ENCODE measurements at places on chromosomes 2 and 18.

GRCh38 chr2:170815311-170815710, 1.4 kb upstream of the GAD1 start:
- no peak for DNase-seq

- DNase-seq: no peak
Observed at GRCh38 chr2:102003696-102004095, 11.9 kb downstream of the IL1R2 start.

DNA sequence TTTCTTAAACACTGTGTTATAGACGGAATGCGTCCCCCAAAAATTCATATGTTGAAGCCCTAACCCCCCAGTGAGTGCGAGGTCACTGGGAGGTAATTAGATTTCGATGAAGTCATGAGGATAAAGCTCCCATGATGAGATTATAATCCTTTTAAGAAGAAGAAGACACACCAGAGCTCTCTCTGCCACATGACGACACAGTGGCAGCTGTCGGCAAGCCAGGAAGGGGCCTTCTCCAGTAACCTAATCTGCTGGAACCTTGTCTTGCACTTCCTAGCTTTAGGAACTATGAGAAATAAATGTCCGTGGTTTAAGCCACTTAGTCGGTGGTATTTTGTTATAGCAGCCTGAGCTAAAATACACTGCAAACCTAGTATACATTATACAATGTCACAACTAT, 12.3 kb downstream of the TMEM237 start:
- no peak for DNase-seq

DNA sequence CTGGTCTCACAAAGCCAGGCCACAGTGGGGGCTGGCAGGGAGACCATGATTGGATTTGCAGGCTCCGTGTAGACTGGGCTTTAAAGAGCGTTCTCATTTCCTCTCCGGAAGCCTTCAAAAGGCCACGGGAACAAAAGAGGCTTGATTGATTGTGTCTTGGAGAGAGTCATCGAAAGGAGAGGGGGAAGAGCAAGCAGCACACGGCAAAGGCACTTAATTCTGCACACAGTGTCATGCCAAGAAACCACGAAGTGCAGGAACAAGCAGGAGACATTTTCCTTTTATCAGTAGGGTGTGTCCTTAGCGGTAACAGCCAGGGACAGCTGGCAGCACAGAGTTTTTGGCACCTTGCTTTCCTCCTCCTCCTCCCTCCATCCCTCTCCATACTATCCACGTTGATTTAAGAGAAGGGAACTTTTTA, 47.7 kb downstream of the GLI2 start:
- DNase-seq: peak; percentile 27

DNA sequence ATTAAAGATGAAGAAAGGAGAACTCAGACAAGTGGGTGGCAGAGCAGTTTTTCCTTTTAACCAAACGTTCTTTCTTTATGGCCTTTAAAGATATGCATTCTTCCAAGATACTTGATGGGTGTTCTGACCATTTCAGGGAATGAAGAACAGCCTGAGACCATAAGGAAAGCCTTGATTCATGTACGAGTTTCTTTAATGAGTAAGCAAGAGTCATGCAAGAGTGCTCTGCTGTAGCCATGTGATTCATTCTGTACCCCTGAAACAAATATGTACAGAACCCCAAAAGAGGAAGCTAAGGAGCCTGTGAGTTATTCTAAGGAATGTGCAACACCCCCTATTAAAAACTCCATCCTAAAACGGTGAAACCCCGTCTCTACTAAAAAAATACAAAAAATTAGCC, 372.8 kb downstream of the MTX2 start:
- DNase-seq: no peak

DNA sequence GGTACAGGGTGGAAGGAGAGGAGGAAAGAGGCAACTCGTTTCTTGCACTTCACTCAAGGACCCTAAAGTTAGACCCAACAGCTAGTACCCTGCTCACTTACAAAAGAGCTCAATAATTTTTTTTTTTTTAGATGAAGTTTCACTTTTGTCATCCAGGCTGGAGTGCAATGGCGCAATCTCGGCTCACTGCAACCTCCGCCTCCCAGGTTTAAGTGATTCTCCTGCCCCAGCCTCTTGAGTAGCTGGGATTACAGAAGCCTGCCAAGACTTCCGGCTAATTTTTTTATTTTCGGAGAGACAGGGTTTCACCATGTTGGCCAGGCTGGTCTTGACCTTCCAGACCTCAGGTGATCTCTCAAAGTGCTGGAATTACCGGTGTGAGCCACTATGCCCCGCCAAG, 4.1 kb downstream of the ASB3 start:
- no peak for DNase-seq

DNA sequence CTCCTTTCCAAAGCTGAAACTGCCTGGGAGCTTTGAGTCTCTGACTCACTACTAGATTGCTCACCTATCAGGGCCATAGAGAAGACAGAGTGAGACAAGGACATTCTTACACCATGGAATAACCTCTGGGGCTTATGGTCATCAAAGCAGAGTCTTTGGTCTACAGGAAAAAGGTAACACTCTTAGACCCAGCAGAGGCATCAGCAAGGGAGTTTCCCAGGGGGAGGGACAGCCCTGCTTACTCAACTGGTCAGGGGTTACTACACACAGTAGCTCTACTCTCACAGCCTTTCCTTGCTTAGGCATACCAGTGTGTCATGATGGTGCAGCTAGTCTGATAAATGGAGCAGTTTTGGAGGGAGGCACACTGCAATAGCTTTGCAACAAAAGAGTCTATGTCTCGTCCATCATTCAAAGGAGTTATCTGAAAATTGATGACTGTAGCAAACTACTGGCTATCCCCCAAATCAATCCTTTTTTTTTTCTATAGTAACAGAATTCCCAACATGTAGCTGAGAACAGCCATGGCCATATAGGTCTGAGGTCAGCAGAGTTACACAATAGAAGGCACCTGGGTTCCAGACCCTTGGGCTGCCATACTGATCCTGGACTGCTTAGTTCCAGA, 22.4 kb upstream of the CD28 start:
- peak; percentile 90 for DNase-seq

DNA sequence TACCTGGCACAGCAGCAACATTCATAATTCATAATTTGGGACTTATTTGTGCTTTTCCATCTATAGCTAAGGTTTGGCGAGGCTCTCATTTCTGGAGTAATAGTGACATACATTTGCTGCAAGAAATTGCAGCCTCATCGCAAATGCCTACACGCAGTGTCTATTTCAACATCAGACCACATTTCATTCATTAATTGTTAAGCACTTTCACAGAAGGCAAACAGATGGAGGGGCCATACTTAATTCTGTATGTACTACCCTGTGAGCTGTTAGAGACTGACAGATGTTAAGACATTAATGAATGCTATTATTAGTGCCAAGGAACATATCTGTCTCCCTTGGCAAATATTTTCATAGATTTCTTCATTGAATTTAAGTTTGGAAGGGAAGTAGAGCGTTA, 125.7 kb downstream of the UXS1 start:
- no peak for DNase-seq

- no peak for DNase-seq
Observed at GRCh38 chr2:212709280-212709679, 170.7 kb upstream of the ERBB4 start.

- DNase-seq: peak; percentile 95
Observed at GRCh38 chr2:119366649-119367471, at the start of the genes C2orf76 and DBI. C2orf76 (minus strand) TSS chr2:119366834; CDS start chr2:119339959, 26,875 bp downstream. DBI (plus strand) TSS chr2:119366977; CDS start chr2:119367052, 75 bp downstream.

- DNase-seq: no peak
Observed at GRCh38 chr2:102983786-102984185, 222.0 kb downstream of the TMEM182 start.

DNA sequence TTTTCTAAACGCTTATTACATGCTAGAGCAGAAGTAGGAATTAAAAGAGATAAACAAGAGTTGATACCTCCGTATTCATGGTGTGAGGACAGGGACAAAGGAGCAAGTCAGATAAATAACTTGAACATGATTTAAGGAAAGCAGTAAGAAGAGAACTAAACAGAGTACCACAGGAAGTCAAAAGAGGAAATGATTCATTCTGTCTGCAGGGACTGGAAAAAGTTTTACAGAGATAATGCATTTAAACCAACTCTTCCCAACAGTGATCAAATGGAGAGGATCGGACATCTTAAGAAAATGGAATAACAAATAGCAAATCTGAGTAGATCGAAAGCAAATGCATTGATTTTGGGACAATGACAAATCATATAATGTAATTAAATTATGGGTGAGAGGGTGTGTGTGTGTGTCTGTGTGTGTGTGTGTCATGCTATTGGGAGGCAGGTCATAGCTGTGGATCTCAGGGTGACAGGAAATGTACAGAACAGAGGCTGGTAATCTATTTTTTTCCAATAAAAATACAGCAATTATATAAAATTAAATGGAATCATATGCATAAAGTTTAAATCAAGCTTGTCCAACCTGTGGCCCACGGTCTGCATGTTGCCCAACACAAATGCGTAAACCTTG, 113.4 kb downstream of the MC4R start:
- DNase-seq: no peak

DNA sequence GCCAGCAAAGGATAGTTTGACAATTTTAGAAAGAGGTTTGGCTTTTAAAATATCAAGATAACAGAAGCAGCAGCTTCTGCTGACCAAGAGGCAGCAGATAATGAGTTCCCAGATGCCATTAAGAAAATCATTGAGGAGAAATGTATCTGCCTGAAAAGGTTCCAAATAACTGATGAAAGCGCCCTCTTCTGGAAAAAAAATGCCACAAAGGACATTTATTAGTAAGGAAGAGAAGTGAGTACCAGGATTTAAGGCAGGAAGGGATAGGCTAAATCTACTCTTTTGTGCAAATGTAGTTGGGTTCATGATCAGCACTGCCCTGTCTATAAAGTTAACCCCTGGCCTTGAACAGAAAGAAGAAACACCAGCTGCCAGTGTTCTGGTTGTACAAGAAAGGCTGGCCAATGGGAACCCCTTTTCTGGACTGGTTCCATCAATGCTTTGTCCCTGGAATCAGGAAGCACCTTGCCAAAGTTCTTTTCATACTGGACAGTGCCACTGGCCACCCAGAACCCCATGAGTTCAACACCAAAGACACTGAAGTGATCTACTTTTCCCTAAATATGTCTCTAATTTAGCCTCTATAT, 40.6 kb downstream of the DHX57 start:
- peak; percentile 40 for DNase-seq

DNA sequence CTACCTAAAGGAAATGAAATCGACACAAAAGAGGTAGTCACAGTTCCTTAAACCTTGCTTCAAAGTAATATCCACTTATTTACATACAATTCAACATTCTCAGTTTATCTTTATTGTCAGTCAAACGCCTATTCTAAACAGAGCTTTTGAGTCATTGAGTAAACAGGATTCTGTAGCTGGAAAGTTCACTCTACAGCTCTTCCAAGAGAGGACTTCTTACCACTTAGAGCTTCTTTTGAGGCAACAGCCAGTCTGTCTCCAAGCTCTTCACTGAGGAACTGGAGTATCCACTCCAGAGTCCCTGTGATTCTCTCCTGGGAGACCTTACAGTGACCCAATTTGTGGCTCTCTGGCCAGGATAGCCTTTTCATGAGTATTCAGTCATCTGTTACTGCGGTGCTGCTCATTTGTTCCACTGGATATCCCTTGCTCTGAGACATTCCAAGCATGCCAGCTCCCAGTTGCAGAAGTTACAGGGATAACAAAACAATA, 210.9 kb upstream of the OSR1 start:
- no peak for DNase-seq

- peak; percentile 81 for DNase-seq
Observed at GRCh38 chr2:221501210-221501882, 70.8 kb downstream of the EPHA4 start.

DNA sequence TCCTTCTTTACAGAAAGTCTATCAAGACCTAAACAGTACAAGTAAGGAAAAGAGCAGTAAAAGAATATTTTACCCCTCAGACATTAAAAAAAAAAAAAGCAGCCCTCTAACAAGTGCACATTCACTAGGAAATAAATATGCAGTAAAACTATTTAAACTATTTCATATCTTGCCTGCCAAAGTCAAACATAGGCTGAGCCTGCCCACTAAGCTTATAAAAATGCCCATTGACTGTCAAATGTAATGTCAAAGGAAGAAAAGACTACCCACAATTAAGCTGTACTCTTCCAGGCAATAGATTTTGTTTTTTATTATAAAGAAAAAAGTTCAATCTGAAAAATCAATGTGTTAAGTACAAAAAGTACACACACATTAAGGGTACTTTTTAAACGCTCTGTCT, 11.8 kb downstream of the ALS2 start:
- no peak for DNase-seq

GRCh38 chr2:239305222-239305575, 95.6 kb downstream of the HDAC4 start:
- no peak for DNase-seq

DNA sequence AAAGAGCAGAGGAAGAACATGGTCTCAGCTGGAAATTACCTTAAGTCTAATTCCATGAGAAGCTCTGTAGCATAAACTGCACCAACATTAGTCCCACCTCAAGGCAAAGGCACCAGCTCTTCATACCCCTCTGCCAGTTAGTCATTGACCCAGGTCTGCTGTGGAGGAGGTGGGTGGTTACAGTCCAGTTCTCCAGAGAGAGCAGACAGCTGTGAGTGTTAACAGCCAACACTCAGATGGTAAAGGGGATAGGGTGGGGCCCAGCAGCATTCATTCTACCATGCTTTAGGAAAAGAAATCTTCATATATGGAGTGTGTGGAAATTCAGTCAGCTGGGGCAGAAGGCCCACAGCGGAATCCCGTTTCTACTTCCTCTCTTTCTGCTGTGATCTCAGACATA, 159.7 kb upstream of the FBXO11 start:
- no peak for DNase-seq

- no peak for DNase-seq
Observed at GRCh38 chr2:133835821-133836619, 267.8 kb upstream of the NCKAP5 start.

- peak; percentile 6 for DNase-seq
Observed at GRCh38 chr18:49764032-49764431, 49.3 kb downstream of the ACAA2 start.

- no peak for DNase-seq
Observed at GRCh38 chr2:136328207-136328795, 210.4 kb upstream of the CXCR4 start.

DNA sequence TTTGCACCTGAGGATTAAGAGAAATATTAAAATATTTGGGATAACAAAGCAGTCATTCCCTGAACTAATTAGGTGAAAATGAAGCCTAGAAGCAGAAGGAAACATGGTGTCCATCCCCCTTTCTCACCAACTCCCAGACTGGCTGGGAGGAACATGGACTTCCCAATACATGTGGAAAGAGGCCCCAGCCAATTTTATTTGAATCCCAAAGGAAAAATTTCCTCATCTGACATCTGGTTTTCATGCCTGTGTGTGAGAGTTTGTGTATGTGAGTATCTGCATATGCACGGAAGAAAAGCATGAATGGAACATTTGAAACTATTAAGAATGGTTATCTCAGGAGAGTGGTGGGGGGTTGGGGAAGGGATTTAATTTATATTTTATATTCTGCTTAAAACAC, 84.3 kb downstream of the COPS8 start:
- no peak for DNase-seq

DNA sequence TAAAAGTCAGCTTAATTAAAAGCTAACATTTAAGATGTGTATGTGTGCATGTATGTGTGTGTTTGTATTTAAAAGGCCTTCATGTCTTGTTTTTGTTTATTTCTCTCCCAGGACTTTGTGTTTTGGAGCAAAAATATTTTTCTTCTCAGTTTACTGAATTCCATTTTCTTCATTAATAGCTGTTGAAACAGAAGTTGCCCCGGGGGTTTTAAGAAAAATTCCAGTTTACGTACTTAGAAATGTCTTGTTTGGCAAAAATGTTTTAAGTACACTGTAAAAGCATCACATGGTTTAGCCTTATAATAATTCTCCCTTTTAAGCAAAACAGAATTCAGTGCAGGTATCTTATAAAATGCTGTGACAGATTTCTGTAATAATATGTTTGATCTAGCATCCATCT, 1233.0 kb upstream of the NRXN1 start:
- no peak for DNase-seq
